Subcutaneous adipose tissue (tissue), 4 donors: ENCODE measurements at places on chromosomes 12 and 14. TPM values are rescaled to one million over a fixed set of nuclear protein-coding genes. Genes with fewer than 3 reads are reported as not detected.

The ANO2 gene
- total RNA-seq = 30.3 TPM

The MNAT1 gene
- 50.0 TPM for total RNA-seq

The DLGAP5 gene
- total RNA-seq = 1.8 TPM

The NEUROD4 gene
- not detected for total RNA-seq

The SPX gene
- total RNA-seq = 8.5 TPM

The ADCY4 gene
- total RNA-seq = 16.5 TPM

The ARMH4 gene
- 6.6 TPM for total RNA-seq

The RPL41 gene
- 2,735 TPM for total RNA-seq

The NEMP1 gene
- 9.5 TPM for total RNA-seq

The SLC25A47 gene
- not detected for total RNA-seq

The TAS2R13 gene
- total RNA-seq = 4.1 TPM

The SLC10A1 gene
- not detected for total RNA-seq

The CCDC196 gene
- total RNA-seq = not detected

The MYH6 gene
- total RNA-seq = not detected

The PSEN1 gene
- total RNA-seq = 79.3 TPM

The DDN gene
- not detected for total RNA-seq

The CHGA gene
- 0.34 TPM for total RNA-seq

The RAB5B gene
- total RNA-seq = 64.7 TPM

The HAL gene
- 5.5 TPM for total RNA-seq

The RTRAF gene
- 66.7 TPM for total RNA-seq

The FSCB gene
- not detected for total RNA-seq

The GALNT16 gene
- 8.6 TPM for total RNA-seq

The NDUFB1 gene
- 173 TPM for total RNA-seq

The LTB4R2 gene
- 5.5 TPM for total RNA-seq

The WASHC3 gene
- total RNA-seq = 72.9 TPM
